Stimulated activated CD8-positive, alpha-beta memory T cell treated with anti-CD3 and anti-CD28 coated beads, Interleukin-15, amount 100 ng/mL, for 48 hours (primary cell): ENCODE measurements at places on chromosomes 3 and 15.

DNA sequence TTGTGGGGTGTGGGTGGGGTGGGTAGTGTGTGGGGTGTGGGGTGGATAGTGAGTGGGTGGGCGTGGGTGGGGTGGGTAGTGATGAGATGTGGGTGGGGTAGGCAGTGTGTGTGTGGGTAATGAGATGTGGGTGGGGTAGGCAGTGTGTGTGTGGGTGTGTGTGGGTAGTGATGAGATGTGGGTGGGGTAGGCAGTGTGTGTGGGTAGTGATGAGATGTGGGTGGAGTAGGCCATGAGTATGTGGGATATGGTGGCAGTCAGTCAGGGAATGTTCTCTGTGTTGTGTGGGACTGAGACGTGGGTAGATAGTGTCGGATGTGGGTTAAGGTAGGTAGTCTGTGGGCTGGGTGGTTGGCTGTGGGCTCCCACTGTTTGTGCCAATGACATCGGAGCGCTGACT lies 7.1 kb downstream of the MINAR1 start:
- DNase-seq: no peak

- DNase-seq: no peak
Observed at GRCh38 chr3:46429671-46430070, 22.6 kb downstream of the CCRL2 start.

GRCh38 chr3:3464131-3464530 lies 284.6 kb upstream of the CRBN start:
- no peak for DNase-seq

DNA sequence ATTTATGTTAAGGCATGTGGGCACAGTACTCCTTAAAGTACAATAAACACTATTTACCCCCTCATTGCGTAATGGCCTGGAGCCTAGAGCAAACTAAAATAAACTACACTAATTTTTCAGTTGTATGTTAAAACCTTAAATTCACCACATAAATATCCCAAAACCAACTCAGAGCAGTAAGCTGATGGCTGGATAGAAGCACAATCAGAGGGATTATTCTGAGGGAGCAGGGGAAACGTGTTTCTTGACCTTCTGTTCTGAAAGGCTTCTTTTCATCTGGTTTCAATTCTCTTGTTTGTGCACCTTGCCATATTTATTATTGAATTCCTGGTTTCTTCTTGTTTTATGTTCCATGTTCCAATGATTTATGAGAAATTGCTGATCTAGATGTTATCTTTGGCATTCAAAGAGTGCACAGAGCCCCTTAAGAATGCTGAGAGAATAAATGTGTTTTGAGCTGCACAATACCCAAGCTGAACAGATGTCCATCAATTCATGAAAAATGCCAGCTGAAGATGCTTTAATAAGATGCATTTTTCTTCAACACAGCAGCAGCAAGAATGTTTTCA lies 29.6 kb downstream of the RPL22L1 start:
- DNase-seq: no peak

DNA sequence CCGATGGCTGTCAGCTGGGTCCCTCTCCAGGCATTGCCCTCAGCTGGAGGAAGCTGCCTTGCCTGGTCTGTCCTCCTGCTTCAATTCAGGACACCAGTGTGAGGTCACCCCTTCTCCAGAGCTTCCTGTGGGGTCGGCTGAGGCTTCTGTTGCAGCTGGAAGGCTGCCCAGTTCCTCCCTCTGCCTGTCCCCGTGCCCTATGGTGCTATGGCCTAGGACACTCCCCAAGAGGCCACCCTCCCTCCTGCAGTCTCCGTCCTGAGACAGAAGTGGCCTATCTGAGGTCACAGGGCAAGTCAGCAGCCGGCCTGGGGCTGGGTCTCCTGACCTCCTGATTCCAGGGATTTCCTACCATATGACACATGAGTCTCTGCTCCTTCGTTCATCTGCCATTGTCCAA lies 57.9 kb downstream of the RASGRF1 start:
- DNase-seq: no peak

- DNase-seq: no peak
Observed at GRCh38 chr3:61580982-61581643, 19.7 kb downstream of the PTPRG start.

GRCh38 chr15:49750553-49750952 lies 129.7 kb downstream of the DTWD1 start:
- no peak for DNase-seq

GRCh38 chr3:191176038-191176785 lies 22.8 kb upstream of the OSTN start:
- no peak for DNase-seq

DNA sequence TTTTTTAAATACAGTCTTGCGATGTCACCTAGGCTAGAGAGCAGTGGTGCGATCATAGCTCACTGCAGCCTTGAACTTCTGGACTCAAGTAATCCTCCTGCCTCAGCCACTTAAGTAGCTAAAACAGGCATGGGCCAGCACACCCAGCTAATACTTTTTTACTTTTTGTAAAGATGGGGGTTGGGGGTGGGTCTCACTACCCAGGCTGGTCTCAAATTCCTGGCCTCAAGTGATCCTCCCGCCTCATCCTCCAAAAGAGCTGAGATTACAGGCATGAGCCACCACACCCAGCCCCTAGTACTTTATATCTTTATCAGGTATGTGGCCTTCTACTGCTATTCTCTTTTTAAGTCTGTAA lies 8.3 kb downstream of the PEAK1 start:
- DNase-seq: no peak

GRCh38 chr15:100937171-100937570 lies 18.0 kb downstream of the LRRK1 start:
- no peak for DNase-seq

GRCh38 chr3:8856071-8856470 lies 86.7 kb upstream of the OXTR start:
- no peak for DNase-seq

DNA sequence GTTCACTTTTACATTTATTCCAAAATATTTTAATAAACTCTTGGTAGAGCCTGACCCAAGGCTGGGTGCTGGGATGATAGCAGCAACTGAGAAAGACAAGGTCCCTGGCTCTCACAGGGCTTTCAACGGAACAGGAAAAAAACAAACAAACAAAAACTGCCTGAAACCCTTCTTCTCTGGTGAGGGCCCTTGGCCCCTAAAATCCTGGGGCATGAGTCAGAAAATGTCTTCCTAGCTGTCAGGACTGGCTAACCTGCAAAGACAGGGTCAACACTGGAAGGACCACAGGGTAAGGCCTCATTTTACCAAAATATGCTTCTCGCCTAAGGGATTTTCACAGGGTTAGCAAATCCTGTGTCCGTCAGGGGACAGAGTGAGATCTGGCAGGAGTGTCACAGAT lies 45.7 kb upstream of the WNT5A start:
- no peak for DNase-seq

GRCh38 chr3:184758056-184758455 lies 46.2 kb upstream of the MAGEF1 start:
- DNase-seq: no peak

GRCh38 chr3:89038869-89039268 lies 68.6 kb upstream of the EPHA3 start:
- no peak for DNase-seq

- DNase-seq: no peak
Observed at GRCh38 chr3:134357914-134358811, 16.1 kb downstream of the AMOTL2 start.

DNA sequence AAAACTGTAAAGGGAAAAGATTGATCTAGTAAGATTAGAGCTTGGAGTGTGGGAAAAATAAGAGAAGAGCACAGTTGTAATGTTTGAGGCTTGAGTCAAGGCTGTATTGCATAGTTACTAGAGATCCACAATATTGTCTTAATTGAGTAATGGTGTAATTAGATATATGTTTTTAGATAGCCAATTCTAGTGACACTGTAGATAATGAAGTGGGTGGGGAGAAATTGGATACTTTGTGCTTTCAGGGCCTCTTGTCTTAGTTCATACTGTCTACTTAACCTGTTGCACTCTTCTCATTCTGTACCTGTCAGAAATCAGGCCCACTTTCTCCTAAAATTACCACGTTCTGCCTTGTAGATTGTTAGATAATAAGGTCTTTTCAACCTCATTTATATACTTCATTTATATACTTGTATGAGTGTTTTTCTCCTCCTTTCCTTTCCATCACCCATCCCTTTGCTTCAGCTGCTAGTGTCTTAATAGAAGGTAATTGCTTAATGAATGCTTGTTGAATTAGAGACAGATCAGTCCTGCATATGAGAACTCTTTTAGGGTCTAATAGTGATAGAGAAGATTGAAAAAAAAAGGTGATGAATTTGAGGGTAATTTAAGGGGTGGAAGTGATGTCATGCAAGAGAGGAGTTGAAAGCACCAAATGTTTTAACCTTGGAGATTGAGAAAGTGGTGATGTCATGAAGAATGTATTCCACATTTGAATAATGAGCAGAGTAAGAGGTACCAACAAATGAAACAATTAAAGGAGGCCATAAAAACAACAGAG lies 32.0 kb downstream of the PIK3CA start:
- no peak for DNase-seq

GRCh38 chr3:72123908-72124441 lies 339.0 kb upstream of the PROK2 start:
- no peak for DNase-seq

DNA sequence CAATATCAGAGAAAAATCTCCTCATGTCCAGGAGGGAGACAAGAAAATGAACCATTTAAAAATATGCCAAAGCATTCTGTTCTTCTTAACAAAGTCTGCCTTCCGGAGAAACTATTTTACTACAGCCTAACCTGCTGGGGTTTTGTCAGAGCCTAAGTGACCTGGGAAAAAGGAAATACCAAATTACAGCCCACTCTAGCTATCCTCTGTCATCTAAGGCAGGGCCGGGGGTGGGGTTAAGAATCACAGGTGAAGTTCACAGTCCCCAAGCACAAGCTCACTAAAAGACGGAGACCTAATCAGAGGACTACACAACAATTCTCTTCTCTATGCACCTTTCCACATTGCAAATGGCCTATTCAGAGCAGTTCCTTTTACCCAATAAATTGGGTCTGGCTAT lies 116.6 kb downstream of the TRIM42 start:
- DNase-seq: no peak

DNA sequence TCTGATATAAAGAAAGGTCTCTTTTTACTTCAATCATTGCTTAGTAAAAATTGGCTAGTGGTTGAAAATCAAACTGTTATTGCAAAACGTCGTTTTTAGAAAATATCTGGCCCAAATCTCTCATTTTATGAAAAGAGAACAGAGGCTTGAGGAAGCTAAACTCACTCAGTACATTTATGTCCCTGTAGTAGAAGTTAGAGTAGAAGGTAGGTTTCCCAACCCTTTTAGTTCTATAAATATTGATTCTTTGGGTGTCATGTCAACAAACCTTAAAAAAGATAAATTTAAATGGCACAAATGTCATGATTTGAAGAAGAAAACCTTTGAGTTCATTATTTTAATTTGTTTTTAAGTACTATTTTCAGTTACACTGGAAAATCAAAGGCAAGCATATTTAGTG lies 722.3 kb upstream of the NECTIN3 start:
- DNase-seq: no peak

DNA sequence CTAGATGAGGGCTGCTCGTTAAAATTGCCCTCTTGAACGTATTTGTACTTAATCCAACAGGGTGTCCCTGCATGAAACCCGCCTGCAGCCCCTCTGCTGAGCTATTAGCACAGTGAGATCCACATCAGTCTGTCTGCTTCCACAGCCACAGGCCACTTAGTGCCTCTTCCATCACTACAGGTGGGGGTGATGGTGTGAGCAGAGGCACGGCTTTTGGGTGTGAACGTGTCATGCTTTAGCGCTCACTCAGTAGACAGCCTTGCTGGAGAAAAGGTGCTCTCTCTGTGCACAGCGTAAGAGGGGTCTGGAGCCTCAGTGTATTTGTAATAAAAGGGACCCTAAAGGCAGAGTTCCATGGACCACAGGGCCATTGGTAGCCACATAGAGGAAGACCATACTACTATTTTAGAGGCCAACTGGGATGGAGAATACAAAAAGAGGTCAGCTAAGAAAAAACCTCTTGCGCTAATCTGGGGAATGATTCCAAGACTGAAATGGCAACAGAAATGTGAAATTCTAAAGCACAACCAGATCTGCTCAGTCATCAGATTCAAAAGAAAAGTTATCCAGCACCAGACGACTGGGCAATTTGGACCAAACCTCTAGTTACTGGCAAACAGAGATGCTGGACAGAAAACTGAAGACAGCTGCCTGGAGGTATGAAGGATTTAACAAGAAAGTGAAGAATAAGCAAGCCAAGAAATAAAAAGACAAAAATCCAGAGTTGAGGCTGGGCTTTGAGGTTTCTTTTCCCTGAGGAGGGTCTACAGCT lies 120.2 kb downstream of the ATP10A start:
- DNase-seq: no peak

DNA sequence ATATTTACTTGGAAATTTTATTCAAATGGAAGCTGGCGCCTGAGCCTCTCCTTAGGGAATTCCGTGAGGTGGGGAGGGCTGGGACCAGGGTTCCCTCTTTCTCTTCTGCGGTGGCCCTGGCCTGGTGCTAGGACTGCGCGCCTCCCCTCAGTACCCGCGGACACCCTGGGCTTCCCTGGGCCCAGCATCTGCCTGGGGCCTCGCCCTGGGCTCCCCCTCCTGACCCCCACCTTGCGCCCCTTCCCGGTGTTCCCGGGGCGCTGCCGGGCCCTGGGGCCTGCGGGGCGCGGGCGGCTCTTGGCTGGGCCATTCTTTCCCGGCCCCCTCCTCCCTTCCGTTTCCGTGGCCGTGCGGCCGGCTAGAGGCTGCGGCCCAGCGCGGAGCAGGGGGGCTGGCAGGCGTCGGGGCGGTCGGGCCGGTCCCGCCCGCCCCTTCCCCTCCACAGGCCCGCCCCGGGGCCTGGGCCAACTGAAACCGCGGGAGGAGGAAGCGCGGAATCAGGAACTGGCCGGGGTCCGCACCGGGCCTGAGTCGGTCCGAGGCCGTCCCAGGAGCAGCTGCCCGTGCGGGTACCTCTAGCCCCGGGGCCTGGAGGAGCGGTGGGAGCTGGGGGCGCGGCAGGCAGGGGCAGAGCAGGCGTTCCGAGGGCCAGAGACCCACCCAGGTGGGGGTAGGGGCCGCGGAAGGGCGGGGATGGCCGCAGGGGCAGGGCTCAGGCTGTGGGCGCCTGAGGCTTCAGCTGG lies at the start of gene FES:
Gene FES (plus strand): TSS at position 529 of the 743 bp plus-strand sequence. CDS start 542 bp downstream, outside the sequence.
- no peak for DNase-seq

DNA sequence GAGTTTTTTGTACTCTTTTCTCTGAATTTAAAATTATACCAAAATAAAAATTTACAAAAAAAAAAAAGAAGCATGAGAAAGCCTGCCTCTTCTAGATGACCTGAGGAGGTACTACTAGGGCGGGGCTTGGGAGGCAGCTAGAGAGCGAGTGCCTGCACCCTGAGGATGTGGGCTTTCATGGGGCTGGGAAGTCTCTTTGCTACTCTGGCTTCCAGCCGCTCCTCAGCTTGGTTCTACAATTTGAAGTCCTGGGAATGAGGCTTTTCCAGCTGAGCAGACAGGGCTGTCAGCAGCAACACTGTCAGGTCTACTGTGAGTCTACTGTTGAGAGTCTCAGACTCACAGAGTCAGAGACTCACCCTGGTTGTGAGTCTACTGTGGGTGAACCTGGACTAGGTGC lies 8.2 kb upstream of the PSTPIP1 start:
- DNase-seq: no peak
